Urothelium cell line (cell line): ENCODE measurements at places on chromosomes 1 and 21.

DNA sequence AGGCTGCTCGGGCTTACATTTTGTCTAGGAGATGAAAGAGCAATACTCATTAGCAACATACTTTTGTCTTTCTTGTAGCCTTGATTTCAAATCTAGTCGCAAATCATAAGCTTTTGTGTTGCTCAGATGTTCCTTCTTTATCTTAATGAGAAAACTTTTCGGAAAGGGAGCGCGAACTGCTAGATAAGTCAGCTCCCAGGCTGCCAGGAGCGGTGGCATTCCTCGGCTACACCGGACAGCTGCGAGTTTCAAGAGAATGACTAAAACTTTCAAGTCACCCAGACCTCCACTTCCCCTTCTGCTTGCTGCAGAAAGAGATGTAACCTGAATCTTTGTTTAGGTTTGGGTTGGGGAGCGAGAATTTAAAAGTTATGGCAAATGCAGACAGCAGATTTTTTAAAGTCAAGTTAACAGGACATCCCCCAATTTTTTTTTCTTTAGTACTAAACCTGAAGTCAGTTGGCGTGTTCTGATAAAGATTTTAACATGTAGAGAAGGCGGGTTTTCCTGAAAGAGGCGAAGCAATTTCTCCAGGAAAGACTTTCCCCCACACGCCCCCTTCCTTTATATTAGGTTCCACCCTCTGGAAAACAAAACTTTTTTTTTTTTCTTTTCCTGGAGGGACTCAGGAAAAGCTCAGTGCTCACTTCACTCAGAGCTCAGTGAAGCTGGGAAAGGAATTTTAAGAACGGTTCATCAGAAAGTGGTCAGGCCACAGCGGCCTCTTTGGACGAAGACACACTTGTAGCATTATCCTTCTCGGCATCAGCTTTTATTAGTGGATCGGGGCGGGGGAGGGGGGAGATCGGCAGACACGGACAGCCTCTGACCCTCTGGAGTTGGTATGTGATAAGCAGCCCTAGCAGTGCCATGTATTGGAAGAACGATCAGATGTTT lies at the start of gene LHX8:
Gene LHX8, plus strand, starts transcription at position 639 of the 897 bp plus-strand sequence. CDS start 2,227 bp downstream, outside the sequence.
- DNase-seq = no peak

DNA sequence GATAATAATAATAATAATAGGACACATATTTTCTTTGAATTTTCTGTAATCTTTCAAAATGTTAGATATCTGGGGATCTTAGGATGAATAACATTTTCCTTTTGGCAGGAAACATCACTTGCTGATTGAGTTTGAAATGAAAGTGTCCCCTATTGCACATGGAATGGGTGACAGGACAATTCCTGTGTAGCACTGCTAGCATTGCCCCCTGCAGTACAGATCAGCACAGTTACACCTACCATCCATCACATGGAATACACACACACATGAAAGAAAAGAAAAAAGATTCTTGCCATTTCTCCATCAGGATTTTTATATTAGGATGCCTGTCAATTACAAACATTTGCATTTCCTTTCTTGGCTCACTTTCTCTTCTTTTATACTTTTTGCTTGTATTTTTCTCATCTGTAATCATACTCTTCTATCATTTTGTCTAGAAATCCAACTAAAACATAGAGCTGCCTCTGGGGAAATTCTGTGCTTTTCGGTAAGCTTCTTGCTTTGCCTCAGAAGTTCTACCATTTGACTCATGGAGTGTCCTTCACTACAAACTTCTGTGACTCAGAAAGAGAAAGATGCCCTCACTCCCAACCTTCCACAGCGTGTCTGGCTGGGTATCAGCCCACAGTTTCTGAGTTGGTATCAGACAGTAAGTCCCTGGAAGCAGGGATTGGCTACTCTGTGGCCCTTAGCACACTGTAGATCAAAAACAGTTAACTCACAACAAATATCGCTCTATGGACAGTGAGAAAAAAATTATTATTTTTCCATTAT lies 641.2 kb downstream of the PTPRC start:
- DNase-seq = no peak

DNA sequence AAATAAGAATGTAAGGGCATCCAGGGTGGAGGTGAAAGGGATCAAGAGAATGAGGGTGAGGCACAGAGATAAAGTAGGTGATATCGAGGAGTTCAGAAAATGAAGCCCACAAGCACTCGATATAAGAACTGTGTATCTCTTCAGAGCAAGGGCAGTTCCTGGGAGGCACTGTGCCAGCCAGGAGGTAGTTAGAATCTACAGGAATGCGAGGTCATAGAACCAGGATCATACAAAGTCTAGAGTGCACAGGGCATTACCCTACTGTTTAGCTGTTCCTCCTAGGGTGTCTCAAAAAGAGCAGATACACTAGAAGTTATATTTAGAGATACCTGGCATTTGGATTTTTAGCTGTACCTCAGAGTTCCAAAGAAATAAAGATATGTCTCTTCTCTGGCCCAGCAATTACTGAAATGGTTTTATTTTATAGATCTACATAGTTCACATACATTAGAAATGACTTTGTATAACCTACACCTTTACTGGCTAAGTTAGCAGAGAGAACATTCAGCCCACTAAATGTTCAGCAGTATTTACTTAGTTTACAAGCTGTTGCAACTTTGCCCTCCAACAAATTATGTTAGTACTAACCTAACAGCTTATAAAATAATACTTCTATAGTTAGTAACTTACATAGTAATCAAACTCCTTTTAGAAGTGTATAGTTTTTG lies 1.6 kb downstream of the OVAAL start:
- peak; percentile 39 for DNase-seq

DNA sequence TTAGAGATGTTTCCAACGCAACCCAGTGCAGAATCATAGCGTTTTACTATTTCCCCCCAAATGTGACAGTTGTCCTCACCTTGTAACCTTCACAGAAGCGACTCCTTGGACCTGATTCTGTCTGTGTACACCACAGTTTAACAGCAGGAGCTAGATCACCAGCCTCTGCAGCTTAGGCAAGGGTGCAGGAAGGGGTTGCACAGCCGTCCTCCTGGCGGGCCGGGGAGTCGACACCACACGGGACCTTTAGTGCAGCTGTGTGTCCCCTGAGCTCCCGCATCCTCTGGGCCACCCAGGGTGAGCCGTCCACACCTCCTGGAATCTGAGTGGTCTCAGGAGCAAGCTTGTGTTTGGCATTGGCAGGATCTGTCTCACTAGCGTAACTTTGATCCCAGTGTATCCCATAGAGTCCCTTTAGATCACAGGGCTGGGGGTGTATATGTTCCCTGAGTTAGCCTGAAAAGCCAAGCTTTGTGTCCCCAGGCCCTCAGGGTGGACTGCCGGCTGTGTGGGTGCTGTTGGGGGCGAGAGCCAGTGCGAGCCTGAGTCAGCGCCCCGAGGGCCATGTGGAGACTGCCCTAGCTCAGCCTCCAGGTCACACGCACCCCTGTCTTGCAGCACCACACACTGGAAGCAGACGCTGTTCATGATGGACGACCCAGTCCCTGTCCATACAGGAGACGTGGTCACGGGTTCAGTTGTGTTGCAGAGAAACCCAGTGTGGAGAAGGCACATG lies 27.5 kb downstream of the PRMT2 start:
- DNase-seq = no peak

DNA sequence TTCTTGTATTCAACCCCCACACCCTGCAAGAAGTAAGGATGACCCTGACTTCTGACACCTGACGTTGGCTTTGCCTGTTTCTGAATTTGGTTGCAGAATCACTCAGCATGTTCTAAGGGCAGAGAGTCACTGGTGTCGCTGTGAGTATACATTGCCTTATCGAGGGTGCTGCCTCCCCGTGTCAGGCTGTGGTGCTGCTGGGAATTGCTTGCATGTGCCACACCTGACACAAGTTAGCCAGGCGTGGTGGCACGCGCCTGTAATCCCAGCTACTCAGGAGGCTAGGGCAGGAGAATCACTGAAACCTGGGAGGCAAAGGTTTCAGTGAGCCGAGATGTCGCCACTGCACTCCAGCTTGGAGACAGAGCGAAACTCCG lies 45.9 kb downstream of the WDR4 start:
- no peak for DNase-seq

DNA sequence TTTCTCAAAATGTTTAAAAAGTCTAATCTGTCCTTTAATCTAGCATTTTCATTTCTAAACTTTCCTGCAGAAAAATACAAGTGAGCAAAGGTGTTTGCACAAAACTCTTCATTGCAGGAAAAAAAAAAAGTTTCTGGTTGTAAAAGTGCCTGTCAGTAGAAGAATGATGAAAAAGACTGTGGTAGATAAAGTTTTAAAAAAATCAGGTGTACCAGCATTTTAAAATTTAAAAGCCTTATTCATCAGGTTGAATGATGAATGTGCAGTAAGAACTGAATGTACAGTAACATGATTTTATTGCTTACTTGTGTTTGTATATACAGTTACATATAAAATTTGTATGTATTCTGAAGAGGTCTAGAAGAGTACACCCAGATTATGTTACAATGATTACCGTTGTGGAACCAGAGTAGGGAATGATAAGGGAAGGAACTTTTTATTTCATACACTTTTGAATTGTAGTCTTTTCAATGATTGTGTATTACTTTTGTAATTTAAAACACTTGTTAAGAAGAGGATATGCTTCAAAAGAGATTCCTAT lies 54.0 kb downstream of the FNBP1L start:
- DNase-seq = no peak

DNA sequence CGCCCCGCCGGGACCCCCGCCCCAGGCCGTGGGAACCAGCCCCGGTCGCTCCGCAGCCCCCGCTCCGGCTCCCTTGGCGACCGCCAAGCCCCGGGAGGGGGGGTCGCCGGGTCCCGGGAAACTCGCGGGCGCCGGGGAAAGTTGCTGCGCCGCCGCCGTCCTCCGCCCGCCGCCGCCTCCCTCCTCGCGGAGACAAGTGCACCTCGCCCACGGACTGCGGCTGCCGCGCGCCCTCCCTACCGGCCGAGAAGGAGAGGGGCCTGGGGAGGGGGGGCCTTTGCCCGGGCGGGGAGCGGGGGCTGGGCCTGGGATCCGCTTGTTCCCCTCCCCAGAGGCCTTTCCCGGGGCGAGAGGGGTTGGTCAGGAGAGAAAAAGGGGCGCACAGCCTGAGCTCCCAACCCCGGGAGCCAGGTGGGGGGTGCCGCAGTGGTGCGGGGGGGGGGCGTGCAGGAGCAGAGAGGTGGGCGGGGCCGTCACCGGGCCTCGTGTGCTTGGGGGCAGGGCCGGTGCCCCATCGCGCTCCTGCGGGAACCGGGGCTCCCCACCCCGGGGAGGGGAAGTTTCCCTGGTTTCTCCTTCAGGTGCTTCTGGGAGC lies 592 bp downstream of the AGRN start:
- DNase-seq = peak; percentile 40

- DNase-seq = peak; percentile 22
Observed at GRCh38 chr21:36773117-36773516, 74.2 kb downstream of the SIM2 start.

DNA sequence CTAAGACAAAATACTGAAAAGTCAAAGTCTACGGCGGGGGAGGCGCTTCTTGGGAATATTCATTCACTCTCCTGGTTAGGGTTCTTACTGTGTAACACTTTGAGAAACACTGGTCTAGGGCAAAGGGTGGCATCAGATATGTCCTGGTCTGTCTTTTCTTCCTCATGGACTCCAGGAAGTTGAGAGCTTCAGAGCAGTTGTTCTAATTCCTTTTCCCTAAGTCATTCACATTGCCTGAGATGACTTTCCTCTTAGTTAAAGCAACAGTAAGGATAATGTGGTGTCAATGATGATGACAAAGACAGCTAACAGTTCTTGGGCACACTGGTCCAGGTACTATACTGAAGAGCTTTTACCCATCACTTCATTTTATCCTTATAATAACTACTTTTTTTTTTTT lies 27.0 kb downstream of the FGGY start:
- DNase-seq = no peak

GRCh38 chr1:185353124-185353523 lies 36.1 kb upstream of the IVNS1ABP start:
- no peak for DNase-seq

- no peak for DNase-seq
Observed at GRCh38 chr1:198655459-198656121, 16.8 kb downstream of the PTPRC start.

GRCh38 chr1:17233675-17234320 lies 15.1 kb upstream of the PADI3 start:
- DNase-seq = peak; percentile 94

GRCh38 chr1:29096231-29096886 lies 27.3 kb downstream of the TMEM200B start:
- DNase-seq = no peak

DNA sequence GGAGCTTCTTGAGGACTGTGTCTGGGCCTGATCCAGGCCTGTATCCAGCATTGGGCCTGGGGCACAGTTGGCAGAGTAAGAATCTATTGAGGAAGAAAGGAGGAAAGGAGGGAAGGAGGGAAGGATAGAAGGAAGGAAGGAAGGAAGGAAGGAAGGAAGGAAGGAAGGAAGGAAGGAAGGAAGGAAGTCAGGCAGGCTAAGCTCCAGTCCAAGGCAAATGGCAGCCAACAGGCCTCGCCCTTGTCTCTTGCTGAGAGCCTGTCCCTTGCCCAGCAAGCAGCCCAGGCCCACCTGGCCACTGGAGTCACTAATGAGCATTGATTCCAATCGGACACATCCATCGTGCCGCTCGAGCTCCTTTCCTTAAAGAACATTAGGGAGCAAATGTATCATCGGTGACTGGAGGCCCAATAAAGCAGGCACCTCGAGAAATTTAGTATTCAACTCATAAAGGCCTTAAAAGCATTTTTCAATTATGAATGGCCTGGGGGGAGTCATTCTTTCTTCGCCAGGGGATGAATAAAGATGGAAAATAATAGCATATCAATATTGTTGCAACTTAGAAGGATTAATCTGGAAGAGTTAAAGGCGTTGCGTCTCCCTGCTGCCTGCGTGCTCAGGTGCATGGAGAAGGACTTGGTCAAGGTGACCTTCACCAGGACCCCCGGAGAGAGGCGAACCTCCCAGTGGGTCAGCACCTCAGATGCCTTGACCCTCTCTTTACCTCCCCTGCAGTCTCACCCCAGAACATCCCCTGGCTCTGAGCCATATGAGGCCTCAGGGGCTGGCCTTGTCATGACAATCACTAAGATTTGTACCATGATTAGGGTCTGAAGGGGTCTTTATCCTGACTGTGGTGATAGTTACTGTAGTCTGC lies 144.5 kb upstream of the RUNX3 start:
- DNase-seq = no peak

- no peak for DNase-seq
Observed at GRCh38 chr1:18849261-18849711, 10.2 kb downstream of the TAS1R2 start.

DNA sequence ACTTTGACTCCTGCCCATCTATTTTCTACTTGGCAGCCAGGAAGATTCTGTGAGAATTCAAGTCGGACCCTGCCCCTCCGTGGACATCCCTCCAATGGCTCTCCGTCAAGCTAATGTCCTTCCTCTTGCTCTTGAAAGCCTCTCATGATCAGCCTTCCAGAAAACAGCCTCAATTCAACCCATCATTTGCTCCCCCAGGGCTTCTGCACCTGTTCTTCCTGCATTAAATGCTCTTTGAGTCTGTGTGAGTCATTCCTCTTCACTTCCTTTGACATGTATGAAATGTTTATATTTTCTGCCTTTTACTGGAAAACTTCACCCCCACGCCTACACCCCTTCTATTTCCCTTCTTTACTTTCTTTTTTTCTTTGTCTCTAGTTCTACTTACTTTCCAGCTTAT lies 734.1 kb upstream of the ZP4 start:
- no peak for DNase-seq

GRCh38 chr21:34871026-34871908 lies 177.8 kb downstream of the RUNX1 start:
- DNase-seq = no peak

GRCh38 chr1:111563619-111564018 lies 56.0 kb upstream of the RAP1A start:
- DNase-seq = peak; percentile 66
